Activated naive CD8-positive, alpha-beta T cell treated with anti-CD3 and anti-CD28 coated beads, Interleukin-2, amount 10 ng/mL, durations not matched to agents 7 days and 5 days (primary cell): ENCODE measurements at places on chromosomes 11 and 22. TPM values are rescaled to one million over a fixed set of nuclear protein-coding genes. Genes with fewer than 3 reads are reported as not detected.

The P2RX6 gene
- total RNA-seq: 0.82 TPM

- H3K4me1 ChIP-seq: no peaks in the 10 kb centered on the region
- no peaks in the 10 kb centered on the region for H3K36me3 ChIP-seq
- no peak overlapping the region for H3K4me3 ChIP-seq
- DNase-seq: no peak
- no peak overlapping the region for H3K27ac ChIP-seq
- H3K27me3 ChIP-seq: no peaks in the 10 kb centered on the region
These were observed 74.7 kb downstream of the KCNQ1 start for GRCh38 chr11:2519517-2519861.

DNA sequence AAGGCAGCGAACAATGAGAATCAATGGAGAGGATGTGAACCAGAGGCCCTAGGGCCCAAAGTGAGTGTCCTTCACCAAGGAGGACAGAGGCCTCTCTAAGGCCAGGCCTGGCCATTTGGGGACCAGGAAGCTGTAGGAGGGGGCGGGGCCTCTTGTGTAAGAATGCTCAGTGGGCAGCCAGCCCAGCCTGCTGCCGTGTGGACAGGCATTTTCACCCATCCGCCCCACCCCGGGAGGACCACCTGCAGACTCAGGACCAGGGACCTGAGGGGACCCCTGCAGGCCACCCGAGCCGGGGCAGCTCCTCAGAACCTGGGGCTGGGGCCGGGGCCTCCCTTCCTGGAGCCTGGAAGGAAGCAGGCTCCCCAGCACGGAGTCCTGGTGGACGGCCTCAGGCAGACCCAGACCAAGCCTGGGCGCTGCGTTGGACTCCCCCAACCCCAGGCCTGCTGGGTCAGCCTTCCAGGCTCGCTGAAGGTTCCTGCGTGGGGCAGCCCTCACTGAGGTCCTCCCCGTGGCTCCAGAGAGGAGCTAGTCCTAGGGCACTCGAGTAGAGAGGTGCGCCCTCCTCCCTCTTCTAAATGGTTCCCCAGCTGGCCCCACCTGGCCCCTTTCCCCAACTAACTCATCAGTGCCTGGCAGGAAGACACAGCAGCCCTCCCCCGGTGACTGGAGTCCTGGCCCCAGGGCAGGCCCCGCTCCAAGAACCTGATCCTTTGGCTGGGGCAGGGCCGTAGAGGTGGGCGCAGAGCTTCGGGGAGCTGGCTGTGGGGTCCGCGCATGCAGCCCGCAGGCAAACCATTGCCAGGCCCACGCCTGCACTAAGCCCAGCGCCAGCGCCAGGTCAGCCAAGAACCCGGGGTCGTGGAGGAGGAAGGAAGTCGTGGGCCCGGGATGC lies 1.5 kb upstream of the TRABD start:
- no peaks in the 10 kb centered on the region for H3K27me3 ChIP-seq
- peaks cover 2% of the 10 kb centered on the region for H3K36me3 ChIP-seq
- DNase-seq: no peak
- peaks cover 16% of the 10 kb centered on the region for H3K4me1 ChIP-seq

GRCh38 chr11:36425561-36426081 lies 84.5 kb downstream of the TRAF6 start:
- H3K27me3 ChIP-seq: peaks cover 23% of the 10 kb centered on the region
- no peak for DNase-seq
- H3K4me1 ChIP-seq: peaks cover 15% of the 10 kb centered on the region
- no peak overlapping the region for H3K4me3 ChIP-seq

DNA sequence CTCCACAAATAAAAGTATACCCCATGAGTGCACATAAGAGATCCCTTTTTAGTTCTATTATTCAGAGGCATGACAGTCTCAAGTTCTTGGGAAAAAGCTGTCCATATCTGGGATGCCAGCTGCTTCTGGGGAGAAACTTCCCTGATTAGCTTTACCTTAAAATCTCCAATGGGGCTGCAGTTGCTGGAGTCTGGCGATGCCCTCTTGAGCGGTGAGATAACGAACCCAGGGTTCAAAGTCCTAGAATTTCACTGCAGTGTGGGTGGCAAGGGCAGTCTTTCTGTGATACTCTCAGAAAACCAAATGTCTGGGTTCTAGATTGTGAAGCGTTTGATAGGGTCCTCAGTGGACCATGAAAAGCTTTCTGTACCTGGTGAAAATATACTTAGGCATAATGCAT lies 7.4 kb upstream of the PRR33 start:
- DNase-seq: no peak
- no peaks in the 10 kb centered on the region for H3K36me3 ChIP-seq
